Tibial artery (tissue), 4 donors: ENCODE measurements at places on chromosomes 3 and 15.

DNA sequence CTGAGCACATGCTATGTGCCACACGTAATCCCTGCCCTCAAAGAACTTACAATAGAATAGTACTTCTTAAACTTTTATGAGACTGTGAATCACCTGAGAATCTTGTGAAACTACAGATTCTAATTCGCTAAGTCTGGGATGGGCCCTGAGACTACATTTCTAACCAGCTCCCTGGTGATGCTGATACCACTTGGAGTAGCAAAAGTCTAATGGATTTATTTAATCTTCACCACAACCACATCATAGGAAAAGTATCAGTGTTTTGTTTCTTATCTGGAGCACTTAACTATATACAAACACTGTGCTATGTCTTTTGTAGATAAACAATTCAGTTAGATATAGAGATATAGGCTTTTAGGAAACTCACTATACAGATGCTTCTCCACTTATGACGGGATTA, 23.8 kb upstream of the TCF12 start:
- no peak for DNase-seq

GRCh38 chr15:68217341-68217740, 12.2 kb downstream of the CLN6 start:
- DNase-seq: no peak

DNA sequence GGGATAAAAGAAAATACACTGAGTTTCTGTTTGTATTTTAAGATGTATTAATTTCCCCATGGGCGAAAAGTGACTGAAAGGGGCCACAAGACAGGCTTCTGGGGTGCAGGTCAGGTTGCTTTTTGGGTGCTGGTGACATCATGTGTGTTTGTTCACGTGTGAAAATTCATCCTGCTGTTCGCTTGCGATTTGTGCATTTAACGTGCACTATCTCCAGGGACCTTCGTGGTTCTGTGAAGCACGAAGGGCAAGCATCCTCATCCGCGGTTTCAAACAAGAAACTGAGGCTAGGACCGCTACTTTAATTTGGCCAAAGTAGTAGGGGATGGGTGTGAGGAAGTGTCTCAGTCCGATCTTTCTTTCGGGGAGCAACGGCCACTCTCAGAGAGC, 1.6 kb upstream of the SMAD6 start:
- DNase-seq: no peak

- DNase-seq: peak; percentile 72
Observed at GRCh38 chr15:65841121-65841930, 28.0 kb upstream of the RAB11A start.

GRCh38 chr3:72786668-72787067, 61.6 kb downstream of the SHQ1 start:
- DNase-seq: no peak

DNA sequence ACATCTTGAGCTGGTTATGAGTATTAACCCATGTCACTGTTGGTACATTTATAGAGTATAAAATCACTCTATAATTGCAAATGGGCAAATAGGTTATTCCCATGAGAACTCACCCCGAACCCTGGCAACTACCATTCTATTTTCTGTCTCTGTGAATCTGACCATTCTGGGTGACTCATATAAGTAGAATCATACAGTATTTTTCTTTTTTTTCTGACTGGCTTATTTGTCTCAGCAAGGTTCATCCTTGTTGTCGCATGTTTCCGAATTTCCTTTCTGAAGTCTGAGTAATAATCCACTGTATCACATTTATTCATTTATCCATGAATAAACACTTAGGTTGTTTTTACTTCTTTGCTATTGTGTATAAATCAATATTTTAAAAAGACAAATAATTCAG, 59.9 kb upstream of the CHRM5 start:
- no peak for DNase-seq

DNA sequence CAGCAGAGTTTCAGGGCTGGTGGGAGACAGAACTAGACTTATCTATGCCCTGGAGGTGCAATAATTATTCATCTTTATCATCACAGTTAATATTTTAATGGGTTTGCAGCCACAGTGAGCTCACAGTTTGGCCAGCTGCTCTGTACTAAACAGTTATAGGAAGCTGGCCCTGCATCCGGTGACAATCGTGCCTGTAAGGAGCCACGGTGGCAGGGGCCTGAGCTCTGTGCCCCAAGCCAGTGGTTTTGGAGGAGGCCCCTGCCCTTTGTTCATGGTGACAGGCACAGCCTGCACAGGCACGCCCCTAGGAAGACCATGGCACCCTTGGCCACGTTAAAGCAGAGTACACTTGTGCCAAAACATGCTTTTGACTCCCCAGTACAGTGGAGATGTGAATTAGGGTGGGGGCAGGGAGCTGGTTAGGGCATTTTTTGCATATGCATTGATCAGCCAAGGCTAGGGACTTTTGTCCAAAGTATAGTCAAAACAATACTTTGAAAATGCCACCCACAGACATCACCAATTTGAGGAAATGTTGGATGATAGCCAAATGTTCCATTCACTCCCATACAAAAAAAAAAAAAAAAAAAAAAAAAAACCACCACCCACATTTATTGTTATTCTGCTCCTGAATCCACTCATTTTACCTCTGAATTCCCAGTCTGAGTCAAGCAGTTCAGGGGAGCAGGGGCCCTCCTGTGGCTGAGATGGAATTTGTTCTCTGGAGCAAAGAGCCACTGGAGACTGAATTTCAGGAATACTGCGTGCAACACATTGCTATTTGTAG, 3.4 kb upstream of the RFTN1 start:
- no peak for DNase-seq

DNA sequence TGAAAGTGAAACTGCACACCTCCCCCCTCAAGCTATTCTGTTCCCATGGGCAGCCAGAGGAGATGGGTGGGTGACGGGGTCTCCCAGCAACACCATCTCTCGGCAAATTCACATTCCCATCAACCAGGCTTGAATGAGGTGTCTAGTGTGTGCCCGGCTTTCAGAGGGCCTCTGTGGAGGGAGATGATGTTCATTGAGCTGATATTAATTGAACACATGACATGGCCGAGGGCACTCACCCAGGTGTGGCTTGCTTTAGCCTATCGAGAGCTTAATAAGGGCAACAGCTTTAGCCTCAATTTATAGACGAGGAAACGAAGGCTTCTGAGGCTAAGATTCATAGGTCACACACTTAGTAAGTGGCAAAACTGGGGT, 288.0 kb downstream of the UACA start:
- DNase-seq: no peak

DNA sequence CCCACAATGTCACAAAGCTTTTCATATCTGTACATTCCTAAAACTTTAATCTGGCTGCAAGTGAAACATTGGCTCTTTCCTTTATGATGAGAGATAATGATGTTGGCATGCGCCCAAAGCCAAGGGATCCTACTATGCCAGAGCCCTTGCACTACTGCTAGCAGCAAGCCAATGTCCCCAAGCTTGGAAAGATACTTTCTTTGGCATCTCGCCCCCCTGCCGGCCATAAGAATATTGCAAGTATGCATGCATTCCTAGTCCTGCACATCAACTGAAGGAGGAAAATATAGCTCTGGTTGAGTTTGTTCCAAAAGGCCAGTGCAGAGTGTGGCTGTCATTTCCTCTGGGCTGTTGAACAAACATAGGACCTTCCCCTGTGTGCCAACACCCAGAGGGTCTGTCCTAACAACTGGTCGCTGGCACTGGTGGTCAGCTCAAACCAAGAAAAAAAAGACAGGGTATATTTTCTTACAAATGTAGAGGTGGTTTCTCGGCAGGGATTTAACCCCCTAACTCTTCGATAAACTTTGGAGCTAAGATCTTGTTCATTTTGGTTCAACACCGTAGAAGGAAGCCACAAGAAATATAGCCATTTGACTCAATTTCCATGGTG, 120.9 kb upstream of the ZBED2 start:
- DNase-seq: no peak

- DNase-seq: no peak
Observed at GRCh38 chr3:128416578-128417211, 50.0 kb downstream of the DNAJB8 start.
